ENCODE measurements at places on chromosomes 4 and X.

- no peak for DNase-seq
These were observed 39.2 kb downstream of the RAB40AL start for GRCh38 chrX:102976286-102976685.

- DNase-seq: no peak
These were observed 516.4 kb upstream of the GRIA3 start for GRCh38 chrX:122667667-122668066.

DNA sequence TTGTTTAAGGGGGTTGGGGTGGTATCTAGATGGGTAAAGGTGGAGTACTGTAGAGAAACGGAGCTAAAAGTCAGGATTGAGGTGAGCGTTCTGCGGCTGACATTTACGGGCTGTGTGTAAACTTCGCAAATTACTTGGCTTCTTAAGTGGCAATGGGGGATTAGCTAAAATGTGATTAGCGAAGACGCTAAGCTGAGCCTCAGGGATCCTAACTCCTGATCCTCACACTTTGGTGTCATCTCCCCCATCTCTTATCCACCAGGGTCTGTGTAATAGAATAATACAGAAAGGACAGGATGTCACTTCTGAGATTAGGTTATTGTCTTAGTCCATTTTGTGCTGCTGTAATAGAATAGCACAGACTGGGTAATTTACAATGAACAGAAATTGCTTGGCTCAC lies 10.6 kb upstream of the FAT1 start:
- no peak for DNase-seq

DNA sequence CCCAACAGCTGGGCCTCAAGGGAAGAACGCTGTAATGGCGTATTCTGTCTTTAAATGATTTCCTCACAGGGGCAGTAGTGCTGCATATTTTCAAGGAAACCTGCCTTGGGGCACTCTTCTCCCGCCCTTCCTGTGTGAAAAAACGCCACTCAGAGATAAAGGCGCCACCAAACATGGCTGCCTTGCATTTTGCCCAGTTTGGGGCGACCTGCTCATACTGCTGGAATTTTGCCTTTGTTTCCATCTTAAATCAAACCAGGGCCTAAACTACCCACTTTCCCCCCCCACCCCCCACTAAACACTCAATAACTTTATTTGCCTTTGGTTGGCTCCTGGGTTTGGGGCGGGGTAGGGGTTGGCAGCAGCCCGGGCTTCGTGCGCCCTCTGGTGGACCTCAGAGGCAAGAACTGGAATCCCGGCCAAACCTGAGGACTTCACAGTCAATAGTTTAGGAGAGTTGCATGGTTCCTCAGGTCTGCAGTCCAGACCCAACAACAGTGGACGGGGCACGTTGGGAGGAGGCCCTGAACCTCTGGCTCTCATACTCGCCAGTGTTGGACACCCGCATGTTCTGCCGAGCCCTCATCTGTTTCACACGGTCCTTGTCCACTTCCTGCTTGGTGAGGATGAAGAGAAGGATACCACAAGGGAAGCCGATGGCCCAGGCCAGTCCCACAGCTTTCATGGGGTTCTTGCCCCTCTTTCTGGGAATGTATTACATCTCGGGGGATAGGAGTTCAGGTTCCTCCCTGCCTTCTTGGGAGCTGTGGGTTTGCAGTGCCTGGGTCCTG lies 220.1 kb upstream of the STK26 start:
- no peak for DNase-seq

GRCh38 chr4:93749292-93749761 lies 79.2 kb upstream of the ATOH1 start:
- DNase-seq: no peak

GRCh38 chr4:184355111-184355604 lies 119.2 kb downstream of the IRF2 start:
- no peak for DNase-seq
